ENCODE measurements at places on chromosomes 16 and 17. TPM values are rescaled to one million over a fixed set of nuclear protein-coding genes. Genes with fewer than 3 reads are reported as not detected.

- DNase-seq: no peak
These were observed 21.9 kb downstream of the SGSH start for GRCh38 chr17:80198144-80198661.

DNA sequence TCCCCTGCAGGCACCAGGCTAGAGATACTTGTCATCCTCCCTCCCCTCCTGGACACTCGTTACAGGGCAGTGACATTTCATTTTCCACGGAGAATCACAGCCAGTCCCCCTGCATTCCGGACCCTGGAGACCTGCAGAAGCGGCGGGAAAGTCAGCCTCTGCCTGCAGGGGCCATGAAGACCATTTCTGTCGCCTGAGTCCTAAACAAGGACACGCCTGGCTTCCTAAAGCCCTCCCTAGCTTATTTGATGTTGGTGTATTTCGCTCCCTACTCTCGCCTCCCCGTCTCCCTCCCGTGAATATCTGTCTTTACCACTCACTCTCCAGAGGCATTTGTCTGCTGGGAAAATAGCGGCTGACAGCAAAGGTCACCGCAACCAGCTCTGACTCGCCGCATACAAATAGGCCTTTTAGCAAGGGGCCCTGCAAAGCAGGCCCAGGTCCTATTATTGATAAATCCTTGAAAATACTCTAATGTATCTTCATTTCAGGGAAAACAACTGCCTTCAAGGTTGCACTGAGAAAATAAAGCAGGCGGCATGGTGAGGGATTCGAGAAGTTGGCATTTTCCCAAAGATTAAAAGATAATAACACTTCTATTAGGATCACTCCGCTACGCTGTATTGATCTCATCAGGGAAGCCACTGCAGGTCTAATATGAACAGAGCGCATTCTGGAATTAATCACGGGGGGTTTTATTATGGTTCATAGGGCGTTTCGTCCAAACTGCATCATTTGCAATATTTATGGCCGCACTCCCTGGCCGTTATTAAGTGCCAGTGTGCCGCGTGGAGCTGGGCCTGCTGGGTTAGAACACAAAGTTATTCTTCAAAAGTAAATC is 447.1 kb upstream of the CDH5 start:
- DNase-seq: no peak

DNA sequence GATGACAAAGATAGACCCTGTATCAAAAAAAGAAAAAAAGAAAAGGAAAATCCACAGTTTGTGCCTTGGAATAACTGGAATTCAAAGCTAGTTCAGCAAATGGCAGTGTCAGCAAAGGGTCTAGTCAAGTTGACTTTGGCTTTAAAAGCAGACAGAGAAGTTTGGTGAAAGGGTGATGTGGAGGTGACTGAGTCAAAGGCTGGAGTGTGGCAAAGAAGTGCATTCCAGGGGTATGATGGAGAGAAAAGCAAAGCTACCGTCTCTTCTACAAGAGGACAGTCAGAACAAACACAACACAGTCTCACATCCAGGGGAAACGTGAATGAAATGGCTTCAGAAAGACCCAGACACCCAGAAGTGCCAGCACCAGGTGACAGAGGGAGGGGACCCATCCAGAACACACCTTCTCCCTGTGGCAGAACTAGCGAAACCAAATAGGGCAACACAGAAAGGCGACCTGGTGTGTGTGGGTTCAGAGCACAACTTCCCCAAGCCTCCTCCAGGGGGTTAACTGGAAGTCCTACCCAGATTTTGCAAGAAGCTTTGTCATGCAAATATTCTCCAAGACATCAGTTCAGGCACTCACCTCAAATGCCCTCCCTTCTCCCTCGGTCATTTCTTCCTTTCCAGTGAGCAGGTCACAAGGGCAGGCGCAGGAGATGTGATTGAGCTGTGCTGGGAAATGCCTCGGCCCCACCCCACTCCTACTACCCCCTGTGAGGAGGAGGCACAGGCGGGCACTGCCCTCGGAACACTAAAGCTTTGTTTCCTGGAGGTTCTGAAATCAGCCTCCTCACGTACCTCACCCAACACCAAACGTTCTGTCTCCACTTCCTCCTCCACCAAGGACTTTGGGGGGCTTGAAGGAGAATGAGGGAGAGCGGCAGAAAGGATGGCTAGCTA is 481.9 kb downstream of the SOX9 start:
- peak; percentile 96 for DNase-seq

TBC1D3K gene
- not detected for total RNA-seq

UQCRC2 gene
- 19.4 TPM for total RNA-seq

- no peak for DNase-seq
These were observed 23.0 kb downstream of the VPS35L start for GRCh38 chr16:19578378-19578971.

DNA sequence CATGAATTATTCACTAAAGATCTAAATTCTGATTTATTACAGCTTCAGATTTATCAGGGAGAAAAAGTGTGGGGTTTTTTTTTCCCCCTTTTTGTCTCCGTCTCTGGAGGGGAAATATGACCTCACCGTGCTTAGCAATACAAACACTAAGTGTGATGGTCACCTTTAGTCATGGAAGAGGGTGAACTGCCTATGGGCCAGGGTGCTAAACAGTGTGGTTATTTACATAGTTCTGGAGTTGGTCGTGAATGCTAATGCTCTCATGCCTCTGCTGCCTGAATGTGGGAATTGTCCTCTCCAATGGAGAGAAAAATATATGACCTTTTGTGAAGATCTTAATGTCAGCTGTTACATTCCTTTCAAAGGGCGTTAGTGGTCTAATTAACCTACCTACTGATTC is 44.8 kb upstream of the MSI2 start:
- DNase-seq: peak; percentile 12

- no peak for DNase-seq
These were observed 87.3 kb downstream of the RPA1 start for GRCh38 chr17:1916963-1917715.

- no peak for DNase-seq
These were observed 44.7 kb upstream of the ACSF3 start for GRCh38 chr16:89048871-89049422.

DNA sequence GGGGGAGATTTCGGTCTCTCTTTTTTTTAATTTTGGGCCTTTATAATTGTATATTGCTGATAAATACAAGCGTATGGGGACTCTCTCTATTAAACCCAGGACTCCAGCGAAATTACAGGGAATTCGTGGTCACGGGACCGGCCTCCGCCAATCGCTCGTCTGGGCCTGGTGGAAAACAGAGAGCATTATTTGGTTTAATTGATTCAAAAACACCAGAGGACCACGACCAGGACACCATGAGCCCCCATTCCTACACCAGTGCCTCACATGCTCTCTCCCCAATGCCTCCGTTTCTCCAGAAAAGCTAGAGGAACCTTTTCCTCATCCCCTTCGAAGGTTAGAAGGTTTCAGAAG is at the start of gene HOXB2:
Gene HOXB2, minus strand, starts transcription at position 88 of the 354 bp plus-strand sequence. CDS start 198 bp downstream, outside the sequence.
- DNase-seq: peak; percentile 70

ODAD4 gene
- 0.78 TPM for total RNA-seq

DNA sequence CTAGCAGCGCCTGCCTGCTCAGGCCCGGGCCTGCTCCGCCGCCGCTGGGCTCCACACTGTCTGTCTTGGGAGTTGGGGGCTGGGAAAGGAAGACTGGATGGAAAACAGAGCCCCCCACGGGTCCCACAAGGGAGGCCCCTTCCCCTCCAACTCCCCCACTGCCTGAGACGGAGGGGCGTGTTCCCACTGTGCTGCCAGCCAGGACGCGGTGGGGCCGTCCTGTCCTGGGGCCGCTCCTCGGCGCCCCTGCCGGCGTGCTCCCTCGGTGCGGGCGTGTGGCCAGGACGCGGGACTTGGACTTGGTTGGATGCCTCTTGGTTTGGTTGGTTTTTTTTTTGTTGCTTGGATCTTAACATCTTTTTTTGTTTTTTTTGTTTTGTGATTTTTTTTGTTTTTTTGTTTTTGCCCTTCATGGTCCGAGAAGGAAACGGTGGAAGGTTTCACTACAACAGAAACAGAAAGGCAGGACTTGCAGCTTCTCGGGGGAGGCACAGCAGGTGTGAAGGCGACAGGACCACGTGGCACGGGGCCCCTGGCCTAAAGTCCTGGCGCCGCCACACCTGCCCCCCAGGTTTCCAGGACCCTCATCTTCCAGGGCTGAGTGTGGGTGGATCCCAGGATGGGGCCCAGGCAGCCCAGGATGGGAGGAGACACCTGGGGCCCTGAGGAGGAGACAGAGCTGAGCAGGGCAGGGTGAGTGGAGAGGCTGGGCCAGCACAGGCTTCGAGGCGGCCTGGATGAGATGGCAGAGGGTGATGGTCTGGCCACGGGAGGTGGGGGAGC is 16.0 kb downstream of the ENGASE start:
- DNase-seq: no peak

DNA sequence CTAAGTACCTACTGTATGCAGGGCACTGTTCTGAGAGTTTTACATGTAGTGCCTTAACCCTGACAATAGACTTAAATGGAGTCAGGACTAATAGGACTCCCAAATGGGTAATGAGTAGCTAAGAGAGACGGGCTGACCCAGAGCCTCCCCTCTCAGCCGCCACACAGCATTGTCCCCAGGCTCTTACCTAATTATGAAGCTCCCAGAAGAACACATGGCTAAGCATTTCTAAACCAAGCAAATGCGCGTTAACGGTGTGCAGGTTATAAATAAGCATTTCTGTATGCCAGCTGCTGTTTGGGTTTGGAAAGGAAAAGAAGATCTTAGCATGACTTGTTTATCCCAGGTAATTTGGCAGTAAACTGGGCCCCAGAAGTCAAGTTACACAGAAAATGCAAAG is 14.3 kb downstream of the KATNIP start:
- no peak for DNase-seq

DNA sequence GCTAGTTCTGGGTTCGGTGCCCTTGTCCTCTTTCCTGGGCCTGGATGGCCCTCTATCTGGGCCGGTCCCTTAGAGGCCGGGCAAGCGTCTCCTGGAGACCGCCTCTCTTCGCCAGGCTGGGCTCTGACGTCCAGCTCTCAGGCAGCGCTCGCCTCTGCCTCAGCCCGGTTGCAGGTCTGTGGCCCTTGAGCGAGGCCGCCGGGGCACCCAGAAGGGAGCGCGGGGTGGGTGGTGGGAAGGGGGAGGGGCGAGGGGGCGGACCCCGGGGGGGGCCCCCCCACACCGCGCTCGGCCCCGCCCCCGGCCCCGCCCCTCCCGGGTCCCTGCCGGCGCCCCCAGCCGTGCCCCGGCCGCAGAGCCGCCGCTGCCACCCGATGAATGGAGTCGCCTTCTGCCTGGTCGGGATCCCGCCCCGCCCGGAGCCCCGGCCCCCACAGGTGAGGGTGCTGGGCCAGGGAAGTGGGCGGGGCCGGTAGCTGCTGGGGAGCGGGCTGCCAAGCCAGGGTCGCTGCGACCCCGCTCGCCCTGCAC is at the start of gene ARHGAP23:
Gene ARHGAP23, plus strand, starts transcription at position 353 of the 531 bp plus-strand sequence. Its CDS starts 22 bp downstream, at position 375.
- DNase-seq: peak; percentile 16

- DNase-seq: no peak
These were observed 19.2 kb downstream of the CIITA start for GRCh38 chr16:10896165-10896564.

- no peak for DNase-seq
These were observed 14.9 kb downstream of the MYBBP1A start for GRCh38 chr17:4540224-4540651.

DNA sequence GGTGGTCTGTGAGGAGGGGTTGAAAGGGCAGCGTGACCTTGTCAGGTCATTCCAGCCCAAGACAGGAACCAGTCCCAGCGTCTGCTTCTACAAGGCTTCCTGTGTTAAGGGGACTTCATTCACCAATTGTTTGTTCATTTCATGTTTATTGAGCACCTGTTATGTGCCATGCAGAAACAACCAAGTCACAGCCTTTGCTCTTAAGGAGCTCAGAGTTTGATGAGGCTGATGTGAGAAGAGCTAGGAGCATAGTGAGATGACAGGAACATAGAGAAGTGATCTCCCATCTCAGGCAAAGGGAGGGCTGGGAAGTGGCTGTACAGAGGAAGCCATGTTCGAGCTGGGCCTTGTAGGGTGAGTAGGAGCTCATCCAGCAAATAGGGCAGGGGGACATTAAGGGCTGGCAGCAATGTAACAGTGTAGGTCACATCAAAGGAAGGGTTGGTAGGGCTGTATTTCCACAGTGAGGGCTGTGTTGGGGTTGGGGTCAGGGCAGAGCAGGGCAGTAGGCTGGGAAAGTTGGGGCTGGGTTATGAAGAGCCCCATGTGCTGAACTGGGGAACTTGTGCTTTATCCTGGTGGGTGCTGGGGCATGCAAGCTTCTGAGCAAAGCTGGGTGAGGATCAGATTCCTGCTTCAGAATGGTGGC is 79.8 kb downstream of the ARHGAP23 start:
- DNase-seq: no peak

DNA sequence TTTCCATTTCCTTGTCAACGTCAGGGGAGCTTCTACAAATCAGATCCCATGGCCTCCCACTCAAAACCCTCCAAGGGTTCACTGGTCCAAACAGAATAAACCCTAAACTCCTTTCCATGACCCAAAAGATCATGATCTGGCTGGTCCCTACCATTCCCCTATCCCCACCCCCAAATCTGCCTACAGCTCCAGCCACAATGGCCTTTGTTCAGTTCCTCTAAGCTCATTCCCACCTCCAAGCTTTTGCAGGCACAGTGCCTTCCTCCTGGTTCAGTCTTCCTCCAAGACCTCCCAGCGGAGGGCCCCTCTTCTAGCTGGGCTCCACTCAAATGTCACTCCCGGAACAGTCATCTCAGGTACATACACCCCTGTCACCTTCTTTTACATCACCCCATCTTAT is 2.0 kb downstream of the GPRC5B start:
- DNase-seq: no peak

- DNase-seq: no peak
These were observed 7.5 kb upstream of the TMEM170A start for GRCh38 chr16:75471723-75472633.

AGRP gene
- not detected for total RNA-seq

- no peak for DNase-seq
These were observed 41.6 kb downstream of the CCDC42 start for GRCh38 chr17:8703001-8703400.

DNA sequence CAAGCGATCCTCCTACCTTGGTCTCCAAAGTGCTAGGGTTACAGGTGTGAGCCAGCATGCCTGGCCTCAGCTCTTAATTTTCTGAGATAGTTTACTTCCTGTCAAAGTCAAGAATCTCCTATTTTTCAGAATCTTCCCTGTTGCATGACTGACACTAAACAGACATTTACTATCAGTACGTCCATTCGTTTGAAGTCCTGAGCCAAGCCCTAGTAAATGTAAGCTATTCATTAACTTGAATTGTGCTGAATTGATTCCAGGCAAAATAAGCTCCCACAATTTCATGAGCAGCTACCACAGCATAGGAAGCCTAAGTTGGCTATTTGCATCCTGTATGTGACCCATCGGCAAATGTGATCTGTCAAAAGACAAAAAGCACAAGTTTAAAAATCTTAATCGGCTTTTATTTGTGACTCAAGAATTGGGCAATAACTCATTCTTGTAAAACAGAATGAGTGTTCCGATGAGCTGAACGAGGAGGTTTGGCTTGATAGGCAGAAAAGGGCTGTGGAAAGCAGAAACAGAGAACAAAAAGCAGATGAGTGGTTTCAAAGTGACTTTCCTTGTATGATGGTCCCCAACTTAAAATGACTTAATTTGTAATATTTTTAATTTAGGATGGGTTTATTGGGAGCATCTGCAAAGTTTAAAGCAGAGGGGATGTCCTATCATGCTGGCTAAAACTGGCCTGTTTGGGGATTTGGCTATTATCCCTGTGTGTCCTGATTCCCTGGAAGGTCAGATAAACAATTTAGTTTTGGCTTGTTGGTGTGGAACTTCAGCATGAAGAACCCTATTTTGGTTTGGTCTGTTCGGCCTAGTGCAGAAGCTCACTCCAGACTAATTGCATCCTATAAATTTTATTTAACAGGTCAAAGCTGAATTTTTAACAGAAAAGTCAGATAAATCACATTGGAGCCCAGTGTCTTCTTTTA is 14.2 kb downstream of the RNF112 start:
- no peak for DNase-seq

Measured in Caki2 (cell line).